ENCODE measurements at places on chromosomes 1 and 21.

GRCh38 chr1:65207317-65207716 lies 59.3 kb downstream of the AK4 start:
- no peaks in the 10 kb centered on the region for H3K27me3 ChIP-seq
- H3K36me3 ChIP-seq = peaks cover 9% of the 10 kb centered on the region
- H3K27ac ChIP-seq = no peak overlapping the region
- no peak for DNase-seq
- H3K4me3 ChIP-seq = no peak overlapping the region
- H3K4me1 ChIP-seq = peaks cover 9% of the 10 kb centered on the region

GRCh38 chr1:234294109-234294817 lies 79.0 kb upstream of the COA6 start:
- no peak overlapping the region for H3K4me3 ChIP-seq
- no peak overlapping the region for H3K27ac ChIP-seq
- H3K27me3 ChIP-seq = peaks cover 26% of the 10 kb centered on the region
- H3K36me3 ChIP-seq = peaks cover 2% of the 10 kb centered on the region

DNA sequence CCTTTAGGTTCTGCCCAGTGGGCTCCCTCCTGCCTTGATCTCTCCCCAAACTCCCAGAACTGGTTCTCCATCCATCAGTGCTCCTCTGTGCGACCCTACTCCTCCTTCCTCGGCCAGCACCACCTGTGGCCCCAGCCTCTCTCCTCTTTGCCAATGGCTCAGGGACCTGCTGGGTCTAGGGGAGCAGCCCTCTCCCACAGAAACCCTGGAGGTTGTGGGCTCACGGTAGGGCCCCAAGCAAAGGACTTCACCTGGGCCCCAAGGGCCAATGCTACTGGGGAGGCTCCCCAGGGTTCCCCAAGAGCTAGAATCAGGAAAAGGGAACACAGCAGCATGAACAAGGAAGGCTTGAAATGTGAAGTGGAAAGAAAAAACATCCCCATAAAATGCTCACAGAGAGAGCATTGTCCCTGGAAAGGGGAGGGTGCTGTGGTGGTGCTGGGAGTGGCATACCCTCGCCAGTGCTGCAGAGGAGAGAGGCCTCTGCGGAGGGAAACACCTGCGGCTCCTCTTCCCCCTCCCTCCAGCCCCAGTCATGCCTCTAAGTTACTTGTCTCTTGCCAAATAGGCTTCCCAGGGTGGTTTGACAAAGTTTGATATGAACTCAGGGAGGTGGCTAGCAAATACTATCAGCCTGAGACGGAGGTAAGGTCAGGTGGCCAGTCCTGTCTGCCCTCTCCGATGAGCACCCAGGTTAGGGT lies 2.5 kb downstream of the TMEM63A start:
- peaks cover 58% of the 10 kb centered on the region for H3K4me1 ChIP-seq
- peaks cover 1% of the 10 kb centered on the region for H3K36me3 ChIP-seq
- H3K27ac ChIP-seq = peak overlapping the region; percentile 71
- peak overlapping the region; percentile 31 for H3K4me3 ChIP-seq
- H3K27me3 ChIP-seq = no peaks in the 10 kb centered on the region

DNA sequence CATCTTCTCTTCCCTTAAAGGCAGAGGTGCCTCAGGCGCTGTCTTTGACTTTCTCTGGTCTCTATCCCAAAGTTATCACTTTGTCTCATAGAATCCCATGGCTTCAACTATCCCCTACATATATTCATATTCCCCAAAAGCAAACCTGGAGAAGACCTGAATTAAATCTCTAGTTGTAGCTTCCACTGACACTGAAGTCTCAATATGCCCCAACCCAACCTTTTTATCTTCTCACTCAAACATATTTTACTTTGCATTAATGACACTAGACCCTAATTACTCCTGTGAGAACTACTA lies 354.5 kb upstream of the DUSP10 start:
- DNase-seq = no peak
- H3K27me3 ChIP-seq = peaks cover 16% of the 10 kb centered on the region
- no peaks in the 10 kb centered on the region for H3K36me3 ChIP-seq
- no peak overlapping the region for H3K27ac ChIP-seq
- H3K4me1 ChIP-seq = no peaks in the 10 kb centered on the region
- H3K4me3 ChIP-seq = no peak overlapping the region

GRCh38 chr1:14242123-14242522 lies 356.4 kb upstream of the KAZN start:
- no peak for DNase-seq
- H3K4me3 ChIP-seq = no peak overlapping the region
- no peaks in the 10 kb centered on the region for H3K27me3 ChIP-seq

DNA sequence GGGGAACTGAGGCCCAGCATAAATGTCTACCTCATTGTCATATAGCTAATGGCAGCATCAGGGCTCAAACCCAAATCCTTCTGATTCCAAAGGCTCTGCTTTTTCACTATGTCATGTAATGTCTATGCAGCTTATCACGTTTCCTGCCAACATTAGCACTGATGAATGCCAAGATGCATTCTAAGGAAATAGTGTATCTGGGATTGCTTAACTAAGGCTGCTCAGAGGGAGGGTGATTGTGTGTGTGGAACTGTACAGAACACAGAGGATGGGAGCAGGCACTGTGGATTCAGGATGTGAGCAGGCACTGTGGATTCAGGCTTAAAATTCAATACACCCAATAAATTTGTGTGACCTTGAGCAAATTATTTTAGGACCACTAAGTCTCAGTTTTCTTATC lies 456.4 kb upstream of the DEPDC1 start:
- H3K27me3 ChIP-seq = no peaks in the 10 kb centered on the region
- no peak for DNase-seq
- H3K36me3 ChIP-seq = no peaks in the 10 kb centered on the region
- no peaks in the 10 kb centered on the region for H3K4me1 ChIP-seq
- no peak overlapping the region for H3K27ac ChIP-seq

- no peak overlapping the region for H3K4me3 ChIP-seq
- peak overlapping the region; percentile 37 for H3K27ac ChIP-seq
- peaks cover 24% of the 10 kb centered on the region for H3K4me1 ChIP-seq
- DNase-seq = no peak
- peaks cover 2% of the 10 kb centered on the region for H3K36me3 ChIP-seq
Observed at GRCh38 chr21:35737899-35738346, 322.4 kb downstream of the SETD4 start.

- H3K27me3 ChIP-seq = no peaks in the 10 kb centered on the region
- DNase-seq = no peak
- no peak overlapping the region for H3K4me3 ChIP-seq
- H3K36me3 ChIP-seq = peaks cover 22% of the 10 kb centered on the region
- H3K4me1 ChIP-seq = no peaks in the 10 kb centered on the region
Observed at GRCh38 chr21:25887166-25887565, 152.4 kb downstream of the GABPA start.

DNA sequence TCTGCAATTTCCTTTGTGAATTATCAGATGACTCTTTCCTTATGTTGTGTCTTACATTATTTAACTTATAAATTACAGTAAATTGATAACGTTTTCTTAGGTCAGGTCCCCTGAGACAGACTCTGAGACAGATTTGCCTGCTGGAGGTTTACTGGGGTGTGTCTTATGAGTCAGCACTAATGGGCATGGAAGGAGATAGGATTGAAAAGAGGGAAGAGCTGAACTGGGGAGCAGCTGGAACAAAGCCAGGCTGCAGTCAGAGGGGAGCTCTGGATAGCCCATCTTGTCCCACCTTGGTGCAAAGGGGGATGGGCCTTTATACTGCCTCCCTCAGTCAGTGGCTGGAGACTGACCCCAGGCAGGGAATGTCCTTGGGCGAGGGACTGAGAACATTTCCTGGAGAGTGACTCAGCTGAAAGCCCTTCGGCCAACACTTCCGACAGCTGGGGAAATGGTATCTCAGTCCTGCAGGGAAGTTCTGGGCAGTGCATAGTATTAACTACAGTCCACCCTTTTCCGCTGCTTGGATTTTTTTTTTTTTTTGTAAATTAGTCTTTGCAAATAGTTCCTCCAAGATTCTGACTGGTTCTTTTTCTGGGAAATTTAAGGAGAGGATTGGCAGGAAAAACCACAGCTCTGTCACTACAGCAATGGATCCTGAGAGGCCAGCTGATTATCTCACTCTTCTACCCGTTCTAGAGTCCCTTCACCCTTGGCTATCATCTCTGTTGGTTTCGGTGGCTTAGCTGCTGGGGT lies 39.1 kb upstream of the CDC42BPA start:
- H3K36me3 ChIP-seq = no peaks in the 10 kb centered on the region
- DNase-seq = no peak
- peaks cover 40% of the 10 kb centered on the region for H3K4me1 ChIP-seq
- H3K27ac ChIP-seq = peak overlapping the region; percentile 83

DNA sequence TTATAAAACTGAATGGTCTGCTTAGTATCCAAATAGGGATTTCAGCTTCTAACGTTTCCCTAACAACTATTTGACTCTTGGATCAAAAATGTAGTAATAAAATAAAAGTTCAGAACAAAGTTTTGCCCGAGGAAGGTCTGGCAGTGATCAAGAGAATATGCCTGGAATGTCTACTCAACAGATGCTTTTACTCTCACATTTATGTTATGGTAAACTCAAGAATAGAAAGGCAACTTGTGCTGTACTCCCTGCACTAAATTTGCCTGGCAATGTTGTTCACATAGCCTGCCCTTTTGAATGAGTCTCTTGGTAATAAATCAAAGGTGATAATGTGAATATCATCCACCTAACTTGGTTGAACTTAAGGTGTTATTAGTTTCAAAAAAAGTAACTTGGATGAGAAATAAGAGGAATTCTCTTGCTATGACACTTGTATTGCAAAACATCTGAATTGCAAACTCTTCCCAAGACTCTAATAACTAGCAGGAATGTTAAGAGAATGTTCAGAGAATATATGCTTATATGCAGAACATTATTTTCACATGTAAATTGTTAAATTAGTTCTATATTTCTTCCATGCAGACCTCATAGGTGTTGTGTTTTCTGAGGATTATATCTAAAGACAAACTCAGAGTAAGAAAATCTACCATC lies 215.8 kb downstream of the COL24A1 start:
- H3K27me3 ChIP-seq = no peaks in the 10 kb centered on the region
- no peak overlapping the region for H3K4me3 ChIP-seq
- peaks cover 17% of the 10 kb centered on the region for H3K4me1 ChIP-seq
- DNase-seq = no peak

DNA sequence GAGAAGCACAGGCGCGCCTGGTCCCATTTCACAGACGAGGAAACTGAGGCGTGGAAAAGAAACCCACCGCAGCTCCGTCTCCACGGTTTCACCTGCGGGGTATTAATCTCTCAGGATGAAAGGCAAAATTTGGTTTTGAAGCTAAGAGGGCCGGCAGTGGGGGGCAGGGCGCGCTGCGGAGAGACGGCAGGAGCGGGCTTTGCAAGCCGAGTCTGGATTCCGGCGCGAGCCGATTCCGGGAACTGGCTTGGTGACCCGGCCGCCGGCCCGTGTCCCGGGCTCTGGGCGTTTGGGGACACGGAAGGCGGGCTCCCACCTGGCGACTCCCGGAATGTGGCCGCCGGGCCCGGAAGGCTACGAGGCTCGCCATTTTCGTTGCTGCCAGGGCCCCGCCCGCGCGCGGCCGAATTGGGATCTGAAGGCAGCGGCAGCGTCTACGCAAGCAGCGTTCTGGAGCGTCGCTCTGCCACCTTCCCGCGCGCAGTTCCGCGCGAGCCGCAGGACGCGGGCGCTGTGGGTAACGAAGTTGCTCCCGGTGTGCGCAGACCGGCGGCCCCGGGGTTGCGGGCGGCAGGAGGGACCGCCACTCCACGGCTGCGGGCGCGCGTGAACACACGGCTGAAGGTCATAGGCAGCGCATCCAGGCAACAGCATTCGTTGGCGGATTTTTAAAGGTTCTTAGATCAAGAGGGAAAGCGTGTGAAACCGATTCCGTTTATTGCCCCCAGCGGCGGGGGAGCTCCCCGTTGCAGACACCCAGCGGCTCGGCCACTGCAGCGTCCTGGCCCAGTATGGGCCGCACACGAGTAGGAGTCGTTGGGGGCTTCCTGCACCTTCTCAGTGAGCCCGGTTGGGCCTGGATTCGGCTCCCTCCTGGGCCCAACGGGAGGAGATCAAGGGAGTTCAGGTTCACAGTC lies 5.4 kb upstream of the PRDM16 start:
- H3K27ac ChIP-seq = no peak overlapping the region
- H3K4me1 ChIP-seq = peaks cover 13% of the 10 kb centered on the region
- peaks cover 7% of the 10 kb centered on the region for H3K36me3 ChIP-seq
